ENCODE measurements at places on chromosomes 2 and 18. TPM values are rescaled to one million over a fixed set of nuclear protein-coding genes. Genes with fewer than 3 reads are reported as not detected.

GRCh38 chr2:169027234-169027633 lies 3.9 kb downstream of the ABCB11 start:
- H3K4me3 ChIP-seq = no peak overlapping the region
- no peak overlapping the region for H3K27ac ChIP-seq
- H3K27me3 ChIP-seq = no peaks in the 10 kb centered on the region
- DNase-seq = no peak
- no peaks in the 10 kb centered on the region for H3K36me3 ChIP-seq

DNA sequence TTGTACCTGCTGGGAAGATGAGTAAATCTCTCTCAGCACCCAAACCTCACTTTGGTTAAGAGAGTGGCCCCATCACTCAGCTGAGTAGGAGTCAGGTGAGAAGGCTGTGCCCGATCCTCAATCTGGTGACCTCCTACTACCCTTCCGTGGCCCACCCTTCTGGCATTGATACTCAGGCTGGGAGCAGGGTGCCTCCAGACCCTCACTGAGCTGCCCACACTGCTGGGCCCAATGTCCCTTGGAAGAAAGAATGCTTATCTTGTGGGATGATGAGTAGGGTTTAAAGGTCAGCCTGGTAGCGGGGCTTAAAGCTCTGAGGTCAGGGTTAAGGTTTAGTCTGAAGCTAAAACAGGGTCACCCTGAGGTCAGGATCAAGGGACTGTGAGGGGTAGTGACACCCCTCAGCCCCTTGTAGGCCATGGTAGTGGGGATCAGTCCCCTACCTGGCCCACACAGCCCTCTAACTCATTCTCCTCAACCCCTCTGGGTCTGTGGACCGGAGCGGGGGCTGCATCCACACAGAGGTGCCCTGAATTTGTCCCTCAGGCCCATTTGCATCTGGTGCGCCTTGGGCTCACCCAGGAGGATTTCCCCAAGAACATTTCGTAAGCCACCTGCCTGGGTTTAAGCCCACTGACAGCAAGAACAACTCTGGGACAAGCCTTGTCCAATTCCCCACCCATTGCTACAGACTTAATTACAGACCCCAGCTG lies 123.8 kb downstream of the CYP26B1 start:
- H3K27me3 ChIP-seq = no peaks in the 10 kb centered on the region
- no peak for DNase-seq
- H3K4me1 ChIP-seq = no peaks in the 10 kb centered on the region

DNA sequence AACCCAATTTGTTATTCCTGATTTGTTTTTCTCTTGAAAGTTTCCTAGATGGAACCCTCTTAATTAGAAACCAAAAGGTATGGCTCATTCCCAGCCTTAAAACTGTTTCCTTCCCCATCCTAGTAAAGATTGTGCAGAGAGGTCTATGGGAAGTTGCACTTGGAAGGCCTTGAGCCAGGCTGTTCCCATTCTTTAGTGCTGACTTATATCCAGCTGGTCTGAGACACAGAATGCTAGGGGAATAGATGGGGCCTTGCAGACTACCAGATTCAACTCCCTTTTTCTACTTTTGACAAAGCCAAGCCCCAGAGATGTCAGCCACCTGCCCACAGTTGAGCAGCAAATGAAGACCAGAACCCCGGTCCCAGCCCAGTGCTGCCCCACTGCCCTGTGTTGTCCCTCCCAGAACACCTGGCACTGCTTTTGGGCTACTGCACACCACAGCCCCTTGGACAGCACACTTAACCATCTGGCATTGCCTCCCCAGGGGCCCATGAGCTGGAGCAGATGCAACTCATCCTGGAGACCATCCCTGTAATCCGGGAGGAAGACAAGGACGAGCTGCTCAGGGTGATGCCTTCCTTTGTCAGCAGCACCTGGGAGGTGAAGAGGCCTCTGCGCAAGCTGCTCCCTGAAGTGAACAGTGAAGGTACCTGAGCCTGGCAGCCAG lies 98.2 kb downstream of the MRO start:
- H3K27ac ChIP-seq = no peak overlapping the region
- no peaks in the 10 kb centered on the region for H3K4me1 ChIP-seq
- H3K36me3 ChIP-seq = no peaks in the 10 kb centered on the region
- no peak overlapping the region for H3K4me3 ChIP-seq
- DNase-seq = no peak
- no peaks in the 10 kb centered on the region for H3K27me3 ChIP-seq

- H3K4me1 ChIP-seq = no peaks in the 10 kb centered on the region
- no peak overlapping the region for H3K27ac ChIP-seq
- no peak overlapping the region for H3K4me3 ChIP-seq
- no peaks in the 10 kb centered on the region for H3K27me3 ChIP-seq
- peaks cover 10% of the 10 kb centered on the region for H3K36me3 ChIP-seq
These were observed 9.8 kb downstream of the MCEE start for GRCh38 chr2:71120195-71120594.

GRCh38 chr2:133077269-133077822 lies 407.3 kb upstream of the LYPD1 start:
- H3K36me3 ChIP-seq = no peaks in the 10 kb centered on the region
- no peak overlapping the region for H3K27ac ChIP-seq
- H3K4me3 ChIP-seq = no peak overlapping the region
- H3K4me1 ChIP-seq = no peaks in the 10 kb centered on the region
- no peak for DNase-seq

Gene TMEM17
- total RNA-seq = 4.0 TPM

- DNase-seq = peak; percentile 67
- H3K36me3 ChIP-seq = no peaks in the 10 kb centered on the region
- peak overlapping the region; percentile 39 for H3K27ac ChIP-seq
- no peaks in the 10 kb centered on the region for H3K27me3 ChIP-seq
- peaks cover 17% of the 10 kb centered on the region for H3K4me1 ChIP-seq
These were observed 4.2 kb upstream of the ROCK1 start for GRCh38 chr18:21115519-21116411.

DNA sequence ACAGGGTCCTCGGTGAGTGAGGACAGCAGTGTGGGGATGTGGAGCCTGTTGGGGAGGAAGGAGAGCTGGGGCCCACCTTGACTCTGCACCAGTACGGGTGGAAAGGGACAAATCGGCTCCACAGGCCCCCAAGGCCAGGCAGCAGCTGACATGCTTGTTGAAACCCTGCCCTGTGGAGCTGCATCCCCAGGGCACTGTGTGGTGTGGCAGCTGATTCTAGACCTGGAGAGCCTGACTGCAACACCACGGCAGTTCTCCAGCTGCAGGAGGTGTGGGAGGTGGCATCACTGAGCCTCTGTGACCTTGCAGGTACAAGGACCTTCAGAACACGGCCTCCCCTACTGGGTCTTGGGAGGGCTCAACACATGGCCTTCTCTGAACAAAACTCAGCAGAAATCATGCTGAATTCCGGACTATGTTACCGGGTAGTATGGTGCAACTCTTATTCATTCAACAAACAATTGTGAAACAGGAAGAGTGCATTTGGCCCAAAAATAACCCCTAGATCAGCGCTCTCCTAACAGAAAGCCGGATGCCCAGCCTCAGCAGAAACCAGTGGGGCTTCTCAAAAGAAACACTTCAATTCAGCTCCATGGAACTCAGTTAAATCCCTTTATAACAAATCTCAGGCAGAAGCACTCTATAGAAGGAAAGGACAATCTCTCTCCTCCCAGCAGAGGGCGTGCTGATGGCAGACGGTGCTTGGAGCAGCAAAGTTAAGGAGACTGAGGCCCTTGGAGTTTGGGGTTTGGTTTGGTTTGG lies 104.4 kb upstream of the SALL3 start:
- DNase-seq = no peak
- no peaks in the 10 kb centered on the region for H3K4me1 ChIP-seq
- H3K4me3 ChIP-seq = no peak overlapping the region
- H3K27me3 ChIP-seq = no peaks in the 10 kb centered on the region
- no peak overlapping the region for H3K27ac ChIP-seq

GRCh38 chr2:188349019-188349418 lies 57.3 kb downstream of the GULP1 start:
- H3K27ac ChIP-seq = no peak overlapping the region
- no peak for DNase-seq
- H3K4me3 ChIP-seq = no peak overlapping the region
- H3K4me1 ChIP-seq = no peaks in the 10 kb centered on the region
- H3K27me3 ChIP-seq = no peaks in the 10 kb centered on the region

- no peaks in the 10 kb centered on the region for H3K27me3 ChIP-seq
- no peak for DNase-seq
- peaks cover 7% of the 10 kb centered on the region for H3K4me1 ChIP-seq
- peaks cover 67% of the 10 kb centered on the region for H3K36me3 ChIP-seq
These were observed 52.0 kb downstream of the FEZ2 start for GRCh38 chr2:36545871-36546416.

Gene WNT10A
- total RNA-seq = 2.5 TPM

DNA sequence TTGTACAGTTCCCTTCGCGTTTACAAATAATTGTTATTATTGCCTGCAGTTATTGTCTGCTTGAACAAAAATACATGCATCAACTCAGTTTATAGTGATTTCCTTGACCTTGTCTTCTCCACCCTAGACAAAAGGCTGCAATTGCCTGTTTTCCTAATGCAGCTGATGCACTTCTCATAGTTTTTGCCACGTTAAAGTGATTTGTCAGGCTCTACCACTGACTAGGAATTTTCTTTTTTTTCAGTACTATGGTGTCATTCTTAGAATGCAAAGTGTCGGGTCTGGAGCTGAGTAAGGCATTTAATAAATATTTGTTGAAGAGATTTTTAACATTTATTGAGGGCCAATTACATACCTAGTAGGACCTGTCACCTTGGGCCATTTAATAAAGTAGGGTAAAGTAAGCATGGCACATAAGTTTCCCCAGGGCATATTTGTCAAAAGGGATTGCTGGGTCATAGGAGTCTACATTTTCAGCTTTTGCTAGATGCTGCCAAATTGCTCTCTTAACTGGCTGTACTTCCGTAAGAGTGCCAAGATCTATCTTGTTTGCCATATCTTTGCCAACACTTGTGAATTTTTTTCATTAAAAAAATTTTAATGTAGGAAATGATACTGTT lies 24.1 kb downstream of the ACSL3 start:
- no peak overlapping the region for H3K4me3 ChIP-seq
- no peaks in the 10 kb centered on the region for H3K36me3 ChIP-seq
- DNase-seq = no peak
- H3K4me1 ChIP-seq = peaks cover under 1% of the 10 kb centered on the region
- H3K27me3 ChIP-seq = no peaks in the 10 kb centered on the region
- H3K27ac ChIP-seq = no peak overlapping the region

GRCh38 chr18:24271381-24272228 lies 126.0 kb downstream of the OSBPL1A start:
- no peaks in the 10 kb centered on the region for H3K36me3 ChIP-seq
- H3K27me3 ChIP-seq = no peaks in the 10 kb centered on the region
- peaks cover 10% of the 10 kb centered on the region for H3K4me1 ChIP-seq
- peak overlapping the region; percentile 82 for H3K4me3 ChIP-seq
- DNase-seq = peak; percentile 73

GRCh38 chr18:49487711-49488310 lies 777 bp upstream of the C18orf32 start:
- peaks cover 35% of the 10 kb centered on the region for H3K4me1 ChIP-seq
- peaks cover 45% of the 10 kb centered on the region for H3K36me3 ChIP-seq
- peak overlapping the region; percentile 91 for H3K4me3 ChIP-seq
- H3K27ac ChIP-seq = peak overlapping the region; percentile 77
- no peak for DNase-seq
- no peaks in the 10 kb centered on the region for H3K27me3 ChIP-seq
